Panc1 (cell line): ENCODE measurements at places on chromosomes 11 and 22. TPM values are rescaled to one million over a fixed set of nuclear protein-coding genes. Genes with fewer than 3 reads are reported as not detected.

UPK3A gene
- total RNA-seq, result not detected

OTOG gene
- total RNA-seq, result not detected

APOBEC3F gene
- total RNA-seq, result 7.7 TPM

CELF1 gene
- 160 TPM for total RNA-seq

OR56A1 gene
- total RNA-seq, result not detected

KCNQ1 gene
- 1.0 TPM for total RNA-seq

IRAG1 gene
- 0.21 TPM for total RNA-seq

- no peaks in the 10 kb centered on the region for H3K27me3 ChIP-seq
- H3K4me1 ChIP-seq, result peaks cover 24% of the 10 kb centered on the region
- no peaks in the 10 kb centered on the region for H3K36me3 ChIP-seq
- H3K27ac ChIP-seq, result peak overlapping the region; percentile 58
These were observed 6.8 kb downstream of the RNF169 start for GRCh38 chr11:74755395-74755995.

DNA sequence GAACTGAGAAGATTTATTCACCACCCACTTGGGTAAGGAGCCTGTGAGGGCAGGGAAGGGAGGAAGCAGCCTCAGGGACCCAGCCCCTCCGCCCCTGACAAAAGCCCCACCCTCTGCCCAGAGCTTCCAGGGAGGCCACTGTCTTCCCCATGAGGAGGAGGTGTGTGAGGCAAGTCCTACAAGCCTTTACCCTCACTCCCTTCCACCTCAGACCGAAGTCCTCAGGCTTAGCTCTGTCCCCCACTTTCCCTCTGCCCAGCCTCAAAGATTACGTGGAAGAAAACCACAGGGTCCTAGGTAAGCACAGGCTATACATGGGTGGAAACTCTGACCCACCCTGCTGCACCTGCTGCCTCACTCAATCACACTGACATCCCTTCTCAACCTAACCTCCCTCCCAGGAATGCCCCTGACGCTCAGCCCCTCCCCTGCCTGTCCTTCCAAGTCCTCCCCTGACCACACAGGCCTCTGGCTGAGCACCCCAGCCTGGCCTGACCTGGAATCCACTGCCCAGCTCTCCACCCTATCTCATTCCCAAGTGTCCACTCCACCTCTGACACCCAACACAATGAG lies 3.6 kb upstream of the ARAP1 start:
- H3K4me1 ChIP-seq, result peaks cover 17% of the 10 kb centered on the region
- no peak for DNase-seq

- peak within 1 kb of the TSS; percentile 78 for H3K4me3 ChIP-seq
- peak within 1 kb of the TSS; percentile 88 for H3K27ac ChIP-seq
- H3K27me3 ChIP-seq, result no peaks in the 10 kb centered on the region
- H3K4me1 ChIP-seq, result peaks cover 7% of the 10 kb centered on the region
These were observed at the start of gene WT1 for GRCh38 chr11:32435511-32435941. Gene WT1, minus strand, starts transcription at chr11:32435539.

GRCh38 chr11:8290081-8290810 lies 26.6 kb upstream of the LMO1 start:
- no peak overlapping the region for H3K27ac ChIP-seq
- DNase-seq, result no peak
- no peaks in the 10 kb centered on the region for H3K4me1 ChIP-seq
- H3K36me3 ChIP-seq, result no peaks in the 10 kb centered on the region
- H3K27me3 ChIP-seq, result peaks cover 9% of the 10 kb centered on the region
- H3K4me3 ChIP-seq, result no peak overlapping the region

- H3K4me1 ChIP-seq, result peaks cover 3% of the 10 kb centered on the region
- no peaks in the 10 kb centered on the region for H3K36me3 ChIP-seq
- DNase-seq, result no peak
- no peaks in the 10 kb centered on the region for H3K27me3 ChIP-seq
- peak overlapping the region; percentile 84 for H3K4me3 ChIP-seq
These were observed 49.5 kb downstream of the OR4D9 start for GRCh38 chr11:59560702-59561473.

GRCh38 chr11:130150790-130151189 lies 8.8 kb upstream of the ST14 start:
- peaks cover 9% of the 10 kb centered on the region for H3K4me1 ChIP-seq
- no peaks in the 10 kb centered on the region for H3K36me3 ChIP-seq
- DNase-seq, result no peak
- no peak overlapping the region for H3K27ac ChIP-seq
- H3K27me3 ChIP-seq, result no peaks in the 10 kb centered on the region

DNA sequence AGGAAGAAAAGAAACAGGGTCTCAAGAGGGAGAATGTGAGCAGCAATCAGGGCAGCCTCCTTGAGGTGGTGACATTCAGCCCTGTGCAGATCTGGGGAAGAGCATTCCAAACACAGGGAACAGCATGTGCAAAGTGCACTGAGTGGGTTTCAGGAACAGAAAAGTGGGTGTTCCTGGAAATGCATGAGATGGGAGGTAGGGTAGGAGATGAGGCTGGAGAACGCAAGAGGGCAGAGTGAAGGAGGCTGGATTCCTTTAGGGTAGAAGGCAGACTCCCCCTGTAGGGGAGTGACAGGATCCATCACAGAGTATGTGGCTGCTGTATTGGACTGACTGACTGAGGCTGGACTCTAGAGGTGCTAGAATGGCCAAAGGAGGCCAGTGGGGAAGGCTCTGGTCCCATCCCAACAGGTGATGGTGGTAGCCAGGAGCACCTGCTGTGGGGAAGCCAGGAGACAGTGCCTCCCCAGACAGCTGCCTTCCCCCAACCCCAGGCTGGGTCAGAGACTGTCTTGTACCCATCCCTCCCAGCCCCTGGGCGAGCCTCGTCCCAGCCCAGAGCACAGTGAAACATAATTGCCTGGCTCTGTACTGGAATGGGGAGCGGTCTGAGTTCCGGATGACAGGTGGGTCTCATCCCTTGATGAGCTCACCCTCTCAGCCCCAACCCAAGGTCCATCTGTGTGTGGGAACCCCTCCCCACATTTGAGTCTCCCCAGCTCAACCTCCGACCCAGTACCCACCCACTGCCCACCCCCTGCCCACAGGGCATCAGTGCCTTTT lies 419.4 kb downstream of the MN1 start:
- no peaks in the 10 kb centered on the region; the same call in 1 of the 2 replicates for H3K4me1 ChIP-seq
- H3K36me3 ChIP-seq, result no peaks in the 10 kb centered on the region
- no peak overlapping the region for H3K4me3 ChIP-seq
- H3K27ac ChIP-seq, result no peak overlapping the region
- no peaks in the 10 kb centered on the region; the same call in 1 of the 2 replicates for H3K27me3 ChIP-seq
- no peak for DNase-seq

DNA sequence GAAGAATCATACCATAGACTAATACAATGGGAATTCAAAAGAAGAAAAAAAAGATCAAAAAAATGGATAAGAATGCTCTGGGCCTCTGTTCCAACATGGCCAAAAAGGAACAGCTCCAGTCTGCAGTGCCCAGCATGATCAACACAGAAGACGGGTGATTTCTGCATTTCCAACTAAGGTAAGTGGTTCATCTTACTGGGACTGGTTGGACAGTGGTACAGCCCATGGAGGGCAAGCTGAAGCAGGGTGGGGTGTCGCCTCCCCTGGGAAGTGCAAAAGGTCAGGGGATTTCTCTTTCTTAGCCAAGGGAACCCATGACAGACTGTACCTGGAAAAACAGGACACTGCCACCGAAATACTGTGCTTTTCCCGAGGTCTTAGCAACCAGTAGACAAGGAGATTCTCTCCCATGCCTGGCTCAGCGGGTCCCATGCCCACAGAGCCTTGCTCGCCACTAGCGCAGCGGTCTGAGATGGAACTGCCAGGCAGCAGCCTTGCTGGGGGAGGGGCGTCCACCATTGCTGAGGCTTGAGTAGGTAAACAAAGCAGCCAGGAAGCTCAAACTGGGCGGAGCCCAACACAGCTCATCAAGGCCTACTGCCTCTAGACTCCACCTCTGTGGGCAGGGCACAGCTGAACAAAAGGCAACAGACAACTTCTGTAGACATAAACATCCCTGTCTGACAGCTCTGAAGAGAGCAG lies 428.4 kb downstream of the MN1 start:
- H3K4me3 ChIP-seq, result no peak overlapping the region
- H3K27me3 ChIP-seq, result no peaks in the 10 kb centered on the region
- no peaks in the 10 kb centered on the region for H3K4me1 ChIP-seq
- H3K27ac ChIP-seq, result no peak overlapping the region
- no peak for DNase-seq

GRCh38 chr11:31902706-31903105 lies 91.6 kb upstream of the PAX6 start:
- no peak overlapping the region for H3K4me3 ChIP-seq
- H3K27ac ChIP-seq, result no peak overlapping the region
- no peaks in the 10 kb centered on the region for H3K36me3 ChIP-seq
- DNase-seq, result no peak

DNA sequence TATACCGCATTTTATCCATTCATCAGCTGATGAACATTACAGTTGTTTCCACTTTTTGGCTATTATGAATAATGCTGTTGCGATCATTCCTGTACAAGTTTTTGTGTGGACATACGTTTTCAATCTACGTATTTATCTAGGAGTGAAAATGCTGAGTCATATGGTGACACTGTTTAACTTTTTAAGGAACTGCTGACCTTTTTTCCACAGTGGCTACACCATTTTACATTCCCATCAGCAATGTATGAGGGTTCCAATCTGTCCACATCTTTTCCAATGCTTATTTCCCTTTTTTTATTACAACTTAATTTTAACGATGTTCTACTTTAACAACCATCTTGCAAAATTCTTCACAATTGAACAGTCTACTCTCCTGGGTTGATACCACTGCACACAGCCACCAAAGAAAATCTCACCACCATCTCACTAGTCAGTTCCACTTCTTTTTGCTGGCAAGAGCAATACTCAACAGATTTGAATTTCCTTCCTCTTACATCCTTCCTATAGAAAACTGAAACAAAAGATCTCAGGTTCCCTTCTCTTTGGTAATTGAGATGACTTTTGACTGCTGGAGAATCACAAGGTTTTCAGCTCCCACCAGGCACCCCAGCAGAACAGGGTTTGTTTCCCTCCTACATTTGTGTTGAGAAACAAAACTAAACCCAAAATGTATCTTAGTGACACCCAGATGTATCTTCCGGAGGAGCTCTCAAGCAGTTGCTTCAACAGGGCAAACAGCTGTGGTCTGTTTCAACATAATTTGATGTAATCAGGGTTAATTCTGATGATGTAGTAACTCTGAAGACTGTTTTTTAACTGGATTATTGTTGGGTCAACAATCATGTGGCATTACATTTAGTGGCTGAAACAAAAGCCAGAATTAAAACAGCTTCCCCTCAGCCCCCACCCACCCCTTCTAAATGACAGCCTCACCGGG lies 7.0 kb upstream of the GAB2 start:
- no peaks in the 10 kb centered on the region for H3K36me3 ChIP-seq
- peaks cover 9% of the 10 kb centered on the region for H3K4me1 ChIP-seq
- DNase-seq, result no peak
- H3K27ac ChIP-seq, result no peak overlapping the region
- no peak overlapping the region for H3K4me3 ChIP-seq

DNA sequence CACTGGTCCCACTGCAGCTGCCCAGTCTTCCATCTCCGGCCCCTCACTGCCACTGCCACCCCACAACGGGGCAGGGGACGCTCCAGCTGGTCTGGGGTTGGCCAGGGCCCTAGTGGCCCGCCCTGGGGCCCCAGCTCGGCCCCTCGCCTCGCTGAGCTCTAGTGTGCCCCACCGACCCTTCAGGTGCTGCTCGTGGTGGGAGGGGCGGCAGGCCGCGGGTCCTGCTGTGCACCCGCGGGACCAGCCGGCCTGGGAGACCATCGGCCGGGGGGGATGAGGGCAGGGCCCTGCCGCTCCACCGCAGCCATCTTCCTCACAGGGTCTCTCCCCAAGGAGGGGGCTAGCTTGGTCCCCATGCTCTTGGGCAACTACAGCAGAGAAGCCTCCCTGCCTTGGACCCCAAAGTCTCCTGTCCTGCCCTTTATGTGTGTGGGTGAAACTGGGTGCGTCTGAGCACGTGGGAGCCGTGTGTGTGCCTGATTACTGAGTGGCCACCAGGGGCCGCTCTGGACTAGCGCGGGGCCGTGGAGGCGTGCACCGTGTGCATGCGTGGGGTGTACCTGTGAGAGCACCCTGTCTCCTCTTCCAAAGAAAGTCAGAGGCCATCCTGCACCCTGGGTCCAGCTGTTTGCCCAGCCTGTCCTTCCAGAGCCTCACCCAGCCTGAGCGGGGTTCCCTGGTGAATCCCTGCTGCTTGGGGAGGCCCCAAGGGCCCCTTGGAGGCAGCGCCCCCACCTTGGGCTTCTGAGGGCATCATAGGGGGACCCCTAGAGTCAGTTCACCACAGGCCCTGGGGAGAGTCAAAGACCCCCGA lies 6.0 kb upstream of the ACR start:
- H3K36me3 ChIP-seq, result no peaks in the 10 kb centered on the region
- no peak overlapping the region for H3K27ac ChIP-seq
- H3K4me3 ChIP-seq, result no peak overlapping the region

GRCh38 chr11:346529-346928 lies 22.8 kb upstream of the B4GALNT4 start:
- H3K27ac ChIP-seq, result no peak overlapping the region
- H3K4me1 ChIP-seq, result peaks cover 11% of the 10 kb centered on the region
- H3K4me3 ChIP-seq, result no peak overlapping the region
- H3K27me3 ChIP-seq, result no peaks in the 10 kb centered on the region

DNA sequence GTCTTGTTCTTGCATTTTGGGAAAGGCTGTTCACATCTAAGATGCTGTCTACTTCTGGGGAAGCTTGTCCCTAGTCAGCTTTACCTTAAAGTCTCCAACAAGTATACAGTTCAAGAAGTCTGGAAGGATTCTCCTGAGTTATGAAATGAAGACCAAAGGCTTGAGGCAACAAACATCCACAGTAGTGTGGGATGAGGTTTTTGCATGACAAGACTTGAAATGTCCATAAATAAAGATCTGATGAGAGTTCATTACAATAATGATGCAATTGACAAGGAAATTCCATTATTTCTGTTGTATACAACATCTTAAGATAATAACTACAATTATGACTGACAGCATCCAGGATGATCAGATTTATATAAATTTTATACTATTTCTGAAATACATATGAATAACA lies 21.3 kb upstream of the KDM4E start:
- no peak for DNase-seq
- no peaks in the 10 kb centered on the region for H3K36me3 ChIP-seq
- no peaks in the 10 kb centered on the region for H3K4me1 ChIP-seq
- H3K4me3 ChIP-seq, result no peak overlapping the region

- H3K4me1 ChIP-seq, result peaks cover 14% of the 10 kb centered on the region
- H3K27ac ChIP-seq, result no peak overlapping the region
- H3K27me3 ChIP-seq, result no peaks in the 10 kb centered on the region
- no peak overlapping the region for H3K4me3 ChIP-seq
- no peaks in the 10 kb centered on the region for H3K36me3 ChIP-seq
- no peak for DNase-seq
These were observed 15.3 kb upstream of the TEF start for GRCh38 chr22:41366323-41367029.

DNA sequence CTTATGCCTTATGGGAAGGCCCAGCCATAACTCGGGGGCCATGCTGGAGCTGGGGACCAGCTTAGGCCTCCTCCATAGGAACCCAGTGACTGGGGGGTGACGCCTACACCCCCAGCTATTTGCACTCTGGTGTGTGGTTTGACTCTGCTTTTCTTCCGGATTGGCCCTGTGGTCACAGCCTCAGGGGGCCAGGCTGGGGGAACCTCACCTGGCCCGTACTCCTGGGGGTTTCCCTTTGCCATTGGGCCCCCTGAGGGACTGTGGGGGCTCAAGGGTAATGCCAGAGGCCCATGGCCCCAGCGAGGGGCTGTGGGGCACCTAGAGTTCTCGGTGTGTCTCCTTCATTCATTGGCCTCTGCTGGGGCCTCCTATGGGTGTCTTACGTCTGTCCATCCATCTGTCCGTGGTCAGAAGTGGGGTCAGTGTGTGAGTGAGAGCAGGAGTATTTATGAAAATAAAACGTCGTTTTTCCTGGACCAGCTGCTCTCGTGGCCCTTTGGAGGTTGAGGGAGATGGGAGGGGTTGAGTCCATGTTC lies 6.3 kb upstream of the SH3BP1 start:
- DNase-seq, result no peak
- no peaks in the 10 kb centered on the region for H3K36me3 ChIP-seq
- H3K4me3 ChIP-seq, result no peak overlapping the region
- no peaks in the 10 kb centered on the region for H3K27me3 ChIP-seq
